ENCODE measurements at places on chromosomes 2 and 18.
A peak's percentile ranks its signal among the peaks of the same experiment; 100 is the strongest.

DNA sequence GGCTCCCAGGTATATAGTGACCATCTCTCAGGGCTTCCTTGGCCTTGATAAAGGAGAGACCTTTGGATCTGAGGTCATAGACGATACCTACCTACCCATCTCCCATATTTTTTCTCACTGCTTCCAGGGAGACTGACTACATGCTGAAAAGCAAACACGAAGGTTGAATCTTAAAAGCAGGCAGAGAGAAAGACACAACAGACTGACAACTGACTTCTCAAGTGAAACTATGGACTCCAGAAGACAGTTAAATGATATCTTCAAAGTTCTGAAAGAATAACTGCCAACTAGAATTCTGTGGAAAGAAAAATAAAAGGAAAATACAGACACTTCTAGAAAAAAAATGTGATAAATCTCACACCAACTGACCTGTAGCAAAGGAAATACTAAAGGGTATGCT, 76.5 kb upstream of the HAAO start:
- no peak for DNase-seq

- no peak for DNase-seq
Measured at GRCh38 chr2:167487728-167488127, 599.4 kb downstream of the XIRP2 start.

- peak; percentile 93 for DNase-seq
Measured at GRCh38 chr2:144414324-144414845, 105.5 kb downstream of the ZEB2 start.

DNA sequence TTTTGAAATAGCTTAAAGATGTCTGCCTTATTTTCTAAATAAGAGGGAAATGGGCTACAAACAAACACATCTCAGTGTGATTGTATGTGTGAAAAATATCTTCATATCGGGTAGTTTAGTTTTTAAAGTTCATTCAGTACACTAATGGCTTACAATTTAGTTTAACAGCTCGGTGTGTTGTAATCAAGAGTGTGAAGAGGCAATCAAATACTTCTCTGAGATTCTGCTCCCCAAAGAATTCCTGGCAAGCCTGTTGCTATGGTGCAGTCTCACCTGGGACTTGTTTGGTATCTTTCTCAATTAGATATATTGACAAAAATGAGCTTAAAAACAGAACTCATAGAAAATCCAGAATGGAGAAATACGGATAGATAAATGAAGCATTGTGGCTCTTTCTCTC, 99.4 kb downstream of the PKP4 start:
- no peak for DNase-seq

DNA sequence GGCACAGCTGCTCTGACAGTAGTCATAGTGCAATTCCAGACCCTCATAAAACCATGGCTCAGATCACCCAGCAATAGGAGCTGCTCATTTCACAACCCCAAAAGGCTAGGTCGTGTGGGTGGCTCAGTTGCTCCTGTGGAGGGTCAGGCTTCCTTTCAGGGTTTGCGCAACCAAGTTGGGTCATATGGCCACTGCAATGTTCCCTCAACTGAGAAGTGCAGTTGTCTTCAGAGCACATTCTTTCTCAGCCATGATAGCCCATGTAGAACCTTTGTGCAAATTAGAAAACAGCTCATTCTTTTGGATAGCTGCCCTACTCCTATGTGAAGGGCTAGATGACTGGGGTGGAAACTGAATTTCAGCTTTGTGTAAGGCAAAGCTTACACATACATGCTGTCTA, 3.2 kb downstream of the SERPINB13 start:
- peak; percentile 83 for DNase-seq

DNA sequence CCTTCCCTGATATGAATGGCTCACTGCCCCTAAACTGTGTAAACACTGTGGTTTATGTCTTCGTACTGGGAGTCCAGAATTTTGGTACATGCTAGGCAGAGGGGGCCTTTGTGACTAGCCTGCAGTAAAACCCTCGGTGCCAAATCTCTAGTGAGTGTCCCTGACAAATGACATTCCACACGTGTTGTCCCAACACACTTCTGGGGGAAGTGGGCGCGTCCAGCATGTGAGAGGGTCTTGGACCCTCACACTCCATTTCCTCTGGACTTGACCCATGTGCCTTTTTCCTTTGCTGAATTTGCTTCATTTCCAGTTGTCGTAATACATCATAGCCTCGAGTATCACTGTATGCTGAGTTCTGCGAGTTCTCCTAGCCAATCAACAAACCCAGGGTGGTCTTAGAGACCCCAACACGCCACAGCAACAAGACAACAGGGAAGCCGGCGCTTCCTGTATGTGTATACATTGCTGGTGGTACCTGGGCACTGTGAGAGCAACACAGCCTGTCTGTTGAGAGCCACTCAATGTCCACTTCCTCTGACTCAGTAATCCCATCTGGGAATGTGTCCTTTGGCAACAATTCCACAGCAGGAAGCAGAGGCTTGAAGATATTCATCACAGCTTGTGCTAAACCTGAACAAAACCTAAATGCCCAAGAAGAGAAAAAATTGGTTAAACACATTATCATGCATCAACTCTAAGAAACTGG, 26.9 kb upstream of the SLC66A3 start:
- no peak for DNase-seq

DNA sequence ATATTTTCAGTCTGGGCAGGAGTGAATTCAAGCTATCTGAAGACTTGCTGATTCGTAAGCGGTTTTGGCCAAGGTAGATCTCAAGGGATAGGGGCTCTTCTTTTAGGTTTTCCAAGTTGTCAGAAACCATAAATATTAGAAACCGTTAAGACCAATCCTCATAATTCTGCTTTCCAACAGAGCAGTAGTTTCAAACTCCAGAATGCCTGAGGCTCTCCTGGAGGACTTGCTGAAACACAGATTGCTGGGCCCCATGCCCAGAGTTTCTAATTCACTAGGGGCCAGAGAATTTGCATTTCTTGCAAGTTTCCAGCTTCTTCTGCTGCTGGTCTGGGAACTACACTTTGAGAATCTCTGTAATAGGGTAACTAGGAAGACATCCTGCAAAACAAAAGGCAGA, 1855.7 kb upstream of the CELF4 start:
- DNase-seq, result no peak
